Lower lobe of right lung (tissue), 2 donors: ENCODE measurements at places on chromosomes 3 and 15. TPM values are rescaled to one million over a fixed set of nuclear protein-coding genes. Genes with fewer than 3 reads are reported as not detected.

The ILDR1 gene
- total RNA-seq: 8.3 TPM

The ITGB5 gene
- total RNA-seq: 93.1 TPM

The DZIP1L gene
- total RNA-seq: 19.9 TPM

GRCh38 chr3:10206166-10206511, 41.4 kb downstream of the IRAK2 start:
- H3K4me3 ChIP-seq: no peak overlapping the region
- no peak overlapping the region for H3K27ac ChIP-seq
- H3K27me3 ChIP-seq: no peaks in the 10 kb centered on the region
- no peak for DNase-seq

GRCh38 chr3:145696011-145696410, 465.0 kb downstream of the PLOD2 start:
- H3K36me3 ChIP-seq: no peaks in the 10 kb centered on the region
- no peaks in the 10 kb centered on the region for H3K4me1 ChIP-seq
- H3K27me3 ChIP-seq: no peaks in the 10 kb centered on the region
- no peak for DNase-seq
- no peak overlapping the region for H3K27ac ChIP-seq
- no peak overlapping the region for H3K4me3 ChIP-seq

GRCh38 chr3:55660642-55661041, 173.5 kb upstream of the WNT5A start:
- no peaks in the 10 kb centered on the region for H3K36me3 ChIP-seq
- no peak overlapping the region for H3K4me3 ChIP-seq
- no peak overlapping the region for H3K27ac ChIP-seq
- no peak for DNase-seq

- no peak for DNase-seq
- H3K27ac ChIP-seq: no peak overlapping the region
- H3K36me3 ChIP-seq: peaks cover 58% of the 10 kb centered on the region
These were observed 13.6 kb downstream of the ARF4 start for GRCh38 chr3:57583544-57583943.

GRCh38 chr15:60548101-60548500, 69.2 kb upstream of the ICE2 start:
- no peak overlapping the region for H3K27ac ChIP-seq
- no peaks in the 10 kb centered on the region for H3K36me3 ChIP-seq
- DNase-seq: no peak
- H3K27me3 ChIP-seq: no peaks in the 10 kb centered on the region
- no peak overlapping the region for H3K4me3 ChIP-seq
- H3K4me1 ChIP-seq: peaks cover 3% of the 10 kb centered on the region

DNA sequence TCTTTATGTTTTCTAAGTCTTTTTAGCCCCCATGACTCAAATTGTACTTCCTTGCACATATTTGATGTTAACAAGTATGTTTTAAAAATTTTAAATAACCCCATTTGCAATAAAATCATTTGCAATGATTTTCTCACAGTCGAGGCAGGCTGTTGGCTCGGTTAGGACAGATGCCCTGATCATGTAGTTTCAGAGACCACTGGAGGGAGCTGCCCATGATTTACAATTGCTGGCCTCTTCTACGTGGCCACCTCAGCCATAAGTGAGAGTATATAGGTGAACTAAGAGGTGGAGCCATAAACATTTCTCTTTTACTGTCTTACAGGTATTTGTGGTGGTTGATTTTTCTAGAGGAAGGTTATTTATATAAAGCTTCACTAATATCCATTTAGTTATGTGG, 1.7 kb downstream of the DTWD1 start:
- H3K27me3 ChIP-seq: no peaks in the 10 kb centered on the region
- no peak overlapping the region for H3K27ac ChIP-seq
- peak overlapping the region; percentile 78 for H3K4me3 ChIP-seq
- H3K36me3 ChIP-seq: peaks cover 13% of the 10 kb centered on the region
- DNase-seq: no peak

GRCh38 chr3:168272343-168272985, 176.7 kb upstream of the GOLIM4 start:
- H3K27me3 ChIP-seq: no peaks in the 10 kb centered on the region
- no peak overlapping the region for H3K4me3 ChIP-seq
- no peak for DNase-seq
- no peaks in the 10 kb centered on the region for H3K4me1 ChIP-seq
- H3K27ac ChIP-seq: no peak overlapping the region

- DNase-seq: no peak
- H3K36me3 ChIP-seq: no peaks in the 10 kb centered on the region
- H3K4me3 ChIP-seq: no peak overlapping the region
- H3K4me1 ChIP-seq: no peaks in the 10 kb centered on the region
These were observed 22.7 kb downstream of the ERICH6 start for GRCh38 chr3:150681057-150681456.

DNA sequence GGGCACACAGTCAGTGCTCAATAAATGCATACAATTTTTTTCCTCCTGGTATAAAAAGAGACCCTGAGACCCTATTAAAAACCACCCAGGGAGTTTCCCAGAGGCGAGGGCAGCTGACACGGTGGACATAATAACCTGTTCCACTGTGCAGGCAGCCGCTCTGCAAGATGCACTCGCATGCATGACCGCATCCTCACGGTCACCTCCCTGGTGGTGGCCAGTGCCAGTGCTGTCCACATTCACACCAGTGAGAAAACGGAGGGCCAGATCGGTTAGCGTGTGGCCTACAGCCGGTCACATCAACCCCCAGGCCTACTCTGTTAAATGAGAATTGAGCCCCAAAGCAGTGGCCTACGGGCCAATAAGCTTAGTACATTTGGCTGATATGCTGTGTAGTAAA, 24.8 kb downstream of the SH3BP5 start:
- no peaks in the 10 kb centered on the region for H3K27me3 ChIP-seq
- no peak overlapping the region for H3K27ac ChIP-seq
- no peak for DNase-seq
- H3K4me3 ChIP-seq: no peak overlapping the region
- H3K36me3 ChIP-seq: peaks cover 25% of the 10 kb centered on the region

DNA sequence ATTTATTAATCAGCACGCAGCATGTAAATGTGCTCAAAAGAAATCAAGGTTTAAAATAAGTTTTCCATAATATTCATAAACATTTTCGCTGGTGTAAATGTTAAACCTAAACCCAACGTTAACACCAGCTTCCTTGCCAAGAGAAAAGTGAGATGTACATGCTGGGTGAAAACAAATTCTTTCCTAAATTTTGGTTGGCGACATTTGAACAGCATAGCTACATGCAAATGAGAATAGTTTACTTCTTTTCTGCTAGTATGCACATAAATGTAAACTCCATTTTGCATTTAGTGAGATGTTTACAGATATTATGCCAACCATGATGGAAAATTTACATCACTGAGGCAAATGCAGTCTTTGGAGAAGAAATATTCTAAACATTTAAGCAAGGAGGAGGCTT, 182.2 kb downstream of the GAP43 start:
- no peak overlapping the region for H3K27ac ChIP-seq
- no peak for DNase-seq
- no peaks in the 10 kb centered on the region for H3K4me1 ChIP-seq
- no peaks in the 10 kb centered on the region for H3K27me3 ChIP-seq
- H3K4me3 ChIP-seq: no peak overlapping the region
- no peaks in the 10 kb centered on the region for H3K36me3 ChIP-seq

- peak overlapping the region; percentile 95 for H3K27ac ChIP-seq
- peaks cover 42% of the 10 kb centered on the region for H3K4me1 ChIP-seq
- peak overlapping the region; percentile 78 for H3K4me3 ChIP-seq
These were observed 900 bp upstream of the GNB4 start for GRCh38 chr3:179452176-179452564.

DNA sequence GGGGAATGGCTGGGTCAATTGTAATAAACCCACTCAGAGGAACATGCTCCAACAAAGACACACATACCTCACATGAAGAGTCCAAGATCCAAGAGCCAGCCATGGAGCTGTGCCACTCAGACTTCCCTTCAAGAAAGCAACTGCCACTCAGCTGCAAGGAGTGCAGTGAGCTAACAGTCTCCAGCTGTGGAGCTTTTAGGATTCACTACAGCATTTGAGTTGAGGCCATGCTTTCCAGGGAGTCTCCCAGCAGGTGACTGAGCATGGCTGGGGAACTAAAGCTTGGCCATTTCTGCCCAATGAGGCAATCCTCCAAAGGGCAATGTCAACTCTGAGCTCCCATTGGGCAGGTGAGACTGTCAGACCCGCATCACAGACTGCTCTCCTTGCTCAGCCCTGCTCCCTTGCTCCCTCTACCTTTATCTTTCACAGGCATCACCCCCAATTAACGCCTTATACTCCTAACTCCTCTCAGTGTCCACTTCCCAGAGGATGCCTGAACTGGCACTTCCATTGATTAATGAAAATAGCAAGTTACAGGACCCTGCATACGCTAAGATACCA, 165.3 kb upstream of the CTNNB1 start:
- H3K36me3 ChIP-seq: no peaks in the 10 kb centered on the region
- H3K4me1 ChIP-seq: no peaks in the 10 kb centered on the region
- no peaks in the 10 kb centered on the region for H3K27me3 ChIP-seq
- no peak overlapping the region for H3K4me3 ChIP-seq
- no peak for DNase-seq
- no peak overlapping the region for H3K27ac ChIP-seq

GRCh38 chr3:69776289-69776688, 37.0 kb downstream of the MITF start:
- no peak for DNase-seq
- H3K36me3 ChIP-seq: no peaks in the 10 kb centered on the region
- H3K4me1 ChIP-seq: peaks cover 12% of the 10 kb centered on the region
- H3K27me3 ChIP-seq: no peaks in the 10 kb centered on the region
- H3K27ac ChIP-seq: no peak overlapping the region
